Activated gamma-delta T cell treated with Interleukin-2 at 50 U/mL for 16 hours (primary cell): ENCODE measurements at places on chromosomes 2 and 18.

GRCh38 chr2:98715812-98716451, 15.0 kb downstream of the MGAT4A start:
- DNase-seq = no peak

- no peak for DNase-seq
These were observed 374.8 kb downstream of the SLC4A3 start for GRCh38 chr2:220002251-220002650.

- no peak for DNase-seq
These were observed 538.0 kb downstream of the SLC4A3 start for GRCh38 chr2:220165401-220165800.

- no peak for DNase-seq
These were observed 32.9 kb downstream of the EPHA4 start for GRCh38 chr2:221539246-221539645.

GRCh38 chr2:85989288-85989865, 100.6 kb upstream of the ST3GAL5 start:
- DNase-seq = no peak

DNA sequence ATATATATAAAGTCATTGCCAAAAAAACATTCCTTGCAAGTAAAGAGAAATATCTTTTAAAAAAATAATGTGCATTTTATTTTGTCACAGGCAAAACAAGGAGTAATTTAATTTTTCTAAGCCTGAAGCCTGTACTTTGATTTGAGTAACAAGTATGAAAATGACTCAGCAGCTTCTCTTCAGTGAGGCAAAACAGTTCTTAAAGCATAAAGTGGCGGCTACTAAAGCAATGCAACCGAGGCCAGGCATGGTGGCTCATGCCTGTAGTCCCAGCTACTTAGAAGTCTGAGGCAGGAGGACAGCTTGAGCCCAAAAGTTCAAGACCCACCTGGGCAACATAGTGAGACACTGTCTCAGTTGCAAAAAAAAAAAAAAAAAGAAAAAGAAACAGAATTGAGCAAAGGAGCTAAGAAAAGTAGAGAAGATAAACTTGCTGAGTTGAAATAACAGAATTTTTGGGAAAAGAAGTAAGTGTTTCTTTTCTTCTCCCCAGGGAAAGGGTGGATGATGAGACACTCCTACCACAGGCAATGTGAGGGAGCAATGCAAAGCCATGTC, 29.6 kb downstream of the DOK1 start:
- no peak for DNase-seq

GRCh38 chr2:239462671-239463506, 62.1 kb upstream of the HDAC4 start:
- DNase-seq = no peak

- no peak for DNase-seq
These were observed 18.7 kb downstream of the ZFP36L2 start for GRCh38 chr2:43207553-43208300.

- no peak for DNase-seq
These were observed 36.5 kb upstream of the GLS start for GRCh38 chr2:190843890-190844699.

- no peak for DNase-seq
These were observed 760.4 kb downstream of the TSN start for GRCh38 chr2:122515731-122516290.

DNA sequence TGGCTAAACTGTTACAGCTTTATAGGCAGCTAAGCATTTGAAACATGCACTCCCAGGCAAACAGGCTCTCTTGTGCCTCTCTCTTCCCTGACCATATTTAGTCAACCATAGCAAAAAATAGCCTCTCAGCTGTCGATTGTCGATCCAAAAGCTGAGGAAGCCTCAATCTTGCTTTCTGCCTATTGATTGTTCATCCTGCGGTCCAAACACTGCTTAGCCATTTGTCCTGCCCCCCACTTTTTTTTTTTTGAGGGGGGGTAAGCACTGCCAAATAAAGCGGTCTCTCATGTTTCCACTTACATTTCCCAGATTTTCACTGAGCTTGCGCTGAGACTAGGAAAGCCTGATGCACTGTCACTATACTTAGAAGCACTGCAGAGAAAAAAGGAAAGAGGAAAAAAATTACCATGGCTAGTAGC, 90.8 kb downstream of the MIB1 start:
- no peak for DNase-seq
